ENCODE measurements at places on chromosomes 1 and 21. TPM values are rescaled to one million over a fixed set of nuclear protein-coding genes. Genes with fewer than 3 reads are reported as not detected.

DNA sequence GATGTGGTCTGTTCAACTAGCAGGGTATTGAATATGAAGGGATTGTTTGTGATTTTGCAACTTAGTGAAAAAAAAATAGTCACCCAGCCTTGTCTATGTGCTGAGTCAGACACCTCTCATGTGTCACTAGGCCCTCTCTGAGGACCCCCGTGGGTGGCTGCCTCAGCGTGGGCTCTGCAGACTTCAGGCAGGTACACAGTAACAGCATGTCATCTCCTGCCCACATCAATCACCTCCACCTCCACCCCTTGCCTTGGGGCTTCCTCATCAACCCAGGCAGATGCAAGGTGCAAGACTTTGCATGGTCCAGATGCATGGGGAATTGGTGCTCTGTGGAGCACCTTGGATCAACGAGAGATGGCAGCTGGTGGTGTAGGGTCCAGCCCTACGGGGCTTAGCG is 23.9 kb downstream of the PCP4 start:
- no peak for DNase-seq

- no peak for DNase-seq
Observed at GRCh38 chr1:6834366-6834765, 49.1 kb downstream of the CAMTA1 start.

- no peak for DNase-seq
Observed at GRCh38 chr1:105591681-105592080, 1464.8 kb upstream of the PRMT6 start.

GRCh38 chr1:114310695-114311271 is 157.1 kb upstream of the SYT6 start:
- no peak for DNase-seq

GRCh38 chr1:7770669-7770996 is 463 bp upstream of the VAMP3 start:
- no peak for DNase-seq

GRCh38 chr1:231020139-231020601 is 19.9 kb downstream of the FAM89A start:
- DNase-seq: no peak

GRCh38 chr1:68346188-68346808 is 103.5 kb downstream of the RPE65 start:
- DNase-seq: no peak

GRCh38 chr1:113758631-113759332 is 504 bp downstream of the PHTF1 start:
- peak; percentile 80 for DNase-seq

DNA sequence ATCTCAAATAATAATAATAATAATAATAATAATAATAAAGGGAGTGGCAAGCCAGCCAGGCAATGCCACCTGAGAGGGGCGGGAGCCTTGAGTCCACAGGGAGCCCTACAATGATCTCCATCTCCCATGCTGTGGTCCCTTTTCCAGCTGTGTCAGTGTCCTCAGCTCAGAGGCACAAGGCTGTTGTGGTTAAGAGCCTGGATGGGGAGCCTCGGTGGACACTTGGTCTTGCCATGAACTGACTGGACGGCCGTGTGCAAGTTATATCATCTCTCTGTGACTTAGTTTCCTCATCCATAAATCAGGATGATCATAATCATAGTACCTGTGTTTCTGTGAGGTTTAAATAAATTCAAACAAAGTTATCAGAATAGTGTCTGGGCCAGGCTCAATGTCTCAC is 127.8 kb upstream of the TIAM1 start:
- peak; percentile 12 for DNase-seq

- DNase-seq: no peak
Observed at GRCh38 chr1:150234309-150234565, 1.7 kb downstream of the ANP32E start.

DNA sequence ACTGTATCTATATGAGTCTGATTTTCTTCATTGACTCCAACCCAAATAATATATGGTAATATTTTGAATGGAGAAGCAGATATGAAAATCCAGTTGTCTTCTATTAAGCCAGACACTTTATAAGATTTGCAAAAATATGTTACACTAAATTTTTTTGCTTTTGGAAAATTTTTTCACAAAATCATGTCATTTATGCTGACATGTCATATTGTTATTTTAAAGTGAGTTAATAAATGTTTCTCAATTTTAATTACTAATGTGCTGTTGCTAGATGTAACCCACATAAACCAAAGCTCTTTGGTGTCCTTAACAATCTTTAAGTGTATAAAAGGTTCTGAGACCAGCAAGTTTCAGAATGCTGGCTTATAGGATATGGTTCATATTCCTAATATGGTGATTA is 142.5 kb downstream of the HS2ST1 start:
- DNase-seq: no peak

- no peak for DNase-seq
Observed at GRCh38 chr21:16441789-16442188, 712.0 kb downstream of the USP25 start.

GRCh38 chr21:36747041-36747814 is 48.3 kb downstream of the SIM2 start:
- no peak for DNase-seq

DNA sequence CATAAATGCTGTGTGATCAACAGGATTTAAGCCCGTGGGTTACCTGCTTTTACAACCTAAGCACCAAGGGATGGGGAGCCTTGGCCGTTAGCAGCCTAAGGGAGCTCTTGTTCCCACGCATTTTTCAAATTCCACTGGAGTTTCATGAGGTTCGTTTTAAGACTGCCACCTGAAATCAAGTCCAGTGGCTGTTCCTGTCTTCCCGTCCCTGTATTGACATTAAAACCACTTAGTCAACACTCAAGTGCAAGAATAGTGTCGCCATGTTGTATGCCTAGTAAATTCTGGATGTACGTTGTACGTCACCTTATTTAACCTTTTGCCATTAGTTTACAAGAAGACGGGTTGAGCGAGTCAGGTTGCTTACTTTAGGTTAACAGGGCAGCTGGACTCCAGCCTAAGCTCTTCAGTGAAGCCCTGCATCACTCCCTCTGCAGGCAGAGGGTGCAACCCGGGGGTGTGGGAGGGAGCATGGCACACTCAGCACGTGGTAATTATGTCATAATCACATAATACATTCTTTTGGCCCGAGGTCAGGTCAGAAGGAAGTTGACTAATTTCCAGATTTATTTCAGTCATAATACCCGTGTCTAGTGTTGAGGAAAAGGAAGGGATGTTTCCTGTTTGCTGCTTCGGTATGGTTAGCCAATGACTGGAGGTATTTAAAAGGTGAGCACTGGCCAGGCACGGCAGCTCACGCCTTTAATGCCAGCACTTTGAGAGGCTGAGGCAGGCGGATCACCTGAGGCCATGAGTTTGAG is 42.5 kb downstream of the CNST start:
- DNase-seq: no peak

DNA sequence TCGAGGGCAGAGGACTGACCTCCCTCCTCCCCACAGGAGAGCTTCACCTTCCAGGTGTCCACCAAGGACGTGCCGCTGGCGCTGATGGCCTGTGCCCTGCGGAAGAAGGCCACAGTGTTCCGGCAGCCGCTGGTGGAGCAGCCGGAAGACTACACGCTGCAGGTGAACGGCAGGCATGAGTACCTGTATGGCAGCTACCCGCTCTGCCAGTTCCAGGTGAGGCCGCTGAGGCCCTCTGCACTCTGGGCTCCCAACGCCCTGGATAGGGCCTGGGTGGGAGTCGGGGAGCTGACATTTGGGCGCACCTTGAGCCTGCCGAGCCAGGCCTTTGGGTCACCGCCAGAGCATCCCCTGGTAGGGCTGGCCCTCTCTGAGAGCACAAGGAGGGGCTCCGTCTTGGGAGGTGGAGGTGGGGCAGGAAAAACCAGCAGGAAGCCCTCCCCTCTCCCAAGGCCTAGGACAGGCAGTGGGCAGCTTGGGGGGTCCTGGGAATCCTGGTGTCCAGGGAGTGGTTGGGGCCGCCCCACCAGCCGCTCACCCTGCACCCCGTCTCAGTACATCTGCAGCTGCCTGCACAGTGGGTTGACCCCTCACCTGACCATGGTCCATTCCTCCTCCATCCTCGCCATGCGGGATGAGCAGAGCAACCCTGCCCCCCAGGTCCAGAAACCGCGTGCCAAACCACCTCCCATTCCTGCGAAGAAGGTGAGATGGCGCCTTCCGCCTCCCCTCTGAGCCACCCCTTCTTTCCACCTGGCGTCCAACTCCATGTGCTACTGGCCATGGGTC is 65.1 kb downstream of the PIK3CD start:
- no peak for DNase-seq

GRCh38 chr21:45857761-45858160 is 123.8 kb upstream of the COL6A1 start:
- DNase-seq: peak; percentile 25

DNA sequence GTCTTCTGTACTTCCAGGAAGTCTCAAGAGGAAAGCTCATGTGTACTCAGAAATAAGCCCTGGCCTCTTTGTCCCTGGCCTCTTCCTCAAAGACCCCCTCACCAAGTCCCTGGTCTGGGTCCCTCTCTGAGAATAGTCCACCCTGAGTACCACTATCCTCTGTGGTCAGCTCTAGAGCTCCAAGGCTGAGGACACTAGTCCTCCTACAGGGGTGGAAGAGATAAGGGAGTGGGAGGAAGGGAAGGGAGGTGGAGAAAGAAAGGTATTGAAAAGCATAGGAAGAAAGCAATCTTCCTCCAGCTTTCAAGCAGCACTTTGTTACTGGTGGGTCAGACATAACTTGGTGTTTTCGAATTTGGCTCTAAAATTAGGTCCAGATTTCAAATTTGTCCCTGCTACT is 181.4 kb downstream of the NRIP1 start:
- no peak for DNase-seq

DNA sequence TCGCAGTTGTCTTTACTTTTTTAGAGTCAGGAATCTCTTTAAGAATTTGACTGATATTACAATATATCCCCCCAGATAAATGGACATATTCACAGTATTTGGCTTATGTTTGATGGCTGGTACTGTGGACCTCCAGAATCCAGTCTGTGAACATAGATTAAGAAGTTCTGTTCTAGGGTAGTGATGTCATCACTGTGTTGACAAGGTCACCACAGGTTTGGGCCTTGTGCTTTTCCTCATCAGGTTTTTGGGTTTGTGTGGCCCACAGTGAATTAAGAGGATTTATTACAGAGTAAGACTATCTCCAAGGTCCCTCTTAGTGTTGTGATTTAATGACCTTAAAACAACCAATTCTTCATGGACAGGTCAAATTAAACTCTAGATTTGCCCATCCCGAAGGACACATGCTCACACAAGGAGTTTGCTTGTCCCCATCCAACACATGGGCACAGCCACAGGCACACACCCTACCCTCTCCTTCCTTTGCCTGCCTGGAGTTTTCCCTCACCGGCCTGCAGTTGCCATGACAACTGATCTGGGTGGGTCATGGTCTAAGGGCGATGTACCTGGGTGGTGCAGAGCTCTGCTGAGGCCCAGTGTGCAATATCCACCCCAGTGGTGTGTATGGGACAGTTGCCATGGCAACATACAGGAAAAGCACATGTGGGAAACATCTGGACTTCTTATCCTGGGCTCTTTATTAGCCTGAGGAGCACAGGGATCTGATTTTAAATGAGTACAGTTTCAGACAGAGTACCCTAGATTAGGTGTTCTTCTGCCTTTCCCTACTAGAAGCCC is 98.6 kb downstream of the NAV1 start:
- no peak for DNase-seq

DNA sequence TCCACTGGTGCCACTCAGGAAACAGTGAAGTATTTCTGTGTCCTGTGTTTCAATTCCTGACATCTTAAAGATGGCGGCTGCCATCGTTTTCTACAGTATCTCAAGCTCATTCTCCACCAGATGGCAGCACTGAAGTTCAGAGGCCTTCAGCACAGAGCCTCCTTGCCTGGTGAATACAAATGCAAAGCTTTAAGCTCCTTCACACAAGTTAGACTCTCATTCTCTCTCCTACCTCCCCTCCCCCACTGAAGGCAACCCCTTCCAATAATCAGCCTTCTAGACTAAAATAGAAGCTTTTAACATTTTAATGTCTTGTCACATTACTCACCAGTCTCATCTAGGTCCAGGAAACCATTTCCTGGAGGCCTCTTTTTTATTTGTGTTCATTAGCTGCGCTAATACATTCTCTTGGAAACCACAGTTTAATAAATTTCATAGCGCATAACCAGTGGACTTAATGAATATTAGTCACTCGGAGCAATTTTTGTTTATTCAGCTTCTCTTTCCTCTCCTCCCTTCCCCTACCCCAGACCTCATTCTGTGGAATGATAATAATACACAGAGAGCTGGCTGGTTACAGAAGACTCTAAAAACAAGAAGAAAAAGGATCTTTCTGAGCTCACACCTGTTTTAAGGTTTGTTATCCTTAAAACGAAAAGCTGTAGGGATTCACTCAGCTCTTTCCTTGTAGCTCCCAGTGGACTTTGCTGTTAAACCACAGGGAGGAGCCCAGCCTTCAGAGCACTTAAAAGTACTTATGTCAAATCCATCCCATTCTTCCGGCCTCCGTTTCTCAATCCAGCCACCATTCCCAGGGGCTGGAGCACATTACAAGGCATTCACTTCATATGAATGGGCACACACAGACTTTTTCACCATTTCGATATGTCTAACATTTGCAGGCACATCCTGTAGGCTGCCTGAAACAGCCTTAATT is 384.9 kb downstream of the HLX start:
- DNase-seq: peak; percentile 70

DNA sequence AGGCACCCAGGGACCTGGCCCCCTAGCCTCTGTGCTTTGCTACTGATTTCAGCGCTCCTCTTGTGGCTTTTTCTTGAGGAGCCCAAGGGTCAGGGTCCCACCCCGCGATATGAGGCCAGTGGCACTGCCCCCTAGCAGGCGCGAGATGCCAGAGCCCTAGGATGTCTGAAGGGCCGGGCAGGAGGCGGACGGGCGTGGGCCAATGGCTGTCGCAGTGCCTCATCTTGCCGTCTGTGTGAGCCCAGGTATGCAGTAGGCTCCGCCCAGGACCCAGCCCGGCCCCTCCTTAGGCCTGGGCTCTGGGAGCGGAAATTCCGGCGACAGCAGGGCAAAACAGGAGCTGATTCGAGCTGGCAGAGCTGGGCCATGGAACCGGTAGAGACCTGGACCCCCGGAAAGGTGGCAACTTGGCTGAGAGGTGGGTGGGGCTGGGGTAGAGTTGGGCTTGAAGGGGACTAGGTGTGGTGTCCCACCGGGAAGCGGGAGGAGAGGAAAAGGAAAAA is at the start of gene CNKSR1:
Gene CNKSR1 (plus strand): TSS at position 310 of the 503 bp plus-strand sequence. CDS start 57 bp downstream, at position 367.
- no peak for DNase-seq

- no peak for DNase-seq
Observed at GRCh38 chr1:76148460-76148859, 73.9 kb downstream of the ST6GALNAC3 start.

DNA sequence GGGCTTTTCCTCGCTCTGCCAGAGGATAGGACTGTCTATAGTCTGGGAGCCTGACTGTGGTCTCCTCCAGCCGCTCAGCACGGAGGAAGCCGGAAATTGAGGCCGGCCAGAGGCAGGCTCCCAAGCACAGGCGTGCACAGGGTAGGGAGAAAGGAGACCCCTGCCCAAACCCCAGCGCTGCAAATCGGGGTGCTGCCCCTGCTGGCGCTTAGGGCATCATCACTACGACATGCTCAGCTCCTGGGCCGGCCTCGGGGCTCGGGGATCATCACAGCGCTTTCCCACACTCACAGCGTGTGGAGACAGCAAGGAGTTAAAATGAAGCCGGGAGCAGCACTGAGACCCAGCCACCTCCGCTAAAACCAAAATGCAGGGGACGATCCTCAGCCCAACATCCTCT is 62.8 kb upstream of the ARHGEF16 start:
- no peak for DNase-seq

Gene MYOC
- 117 TPM for total RNA-seq

Gene SYDE2
- total RNA-seq: 18.3 TPM

Gene HMCN1
- 6.9 TPM for total RNA-seq
